GM19239 (cell line): ENCODE measurements at places on chromosomes 2 and 18.

- no peak for DNase-seq
Observed at GRCh38 chr2:99864561-99865553, 277.5 kb downstream of the AFF3 start.

DNA sequence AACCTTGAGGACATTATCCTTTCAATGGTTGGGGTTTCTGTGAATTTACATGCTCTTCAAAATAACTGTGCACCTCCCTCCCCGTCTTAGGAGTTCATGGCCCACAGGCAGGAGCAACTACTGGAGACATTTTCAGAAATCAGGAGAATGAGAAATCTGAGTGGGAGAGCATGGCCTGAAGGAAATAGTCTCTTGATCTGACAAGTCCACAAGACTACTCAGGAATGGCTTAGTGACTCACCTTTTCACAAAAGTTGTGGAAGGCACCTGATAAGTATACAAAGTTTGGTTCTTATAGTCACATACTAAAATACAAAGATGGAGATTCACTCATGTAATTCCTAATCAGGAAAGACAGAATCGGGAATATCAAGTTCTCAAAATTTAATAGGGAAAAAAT is 83.6 kb upstream of the NCKAP5 start:
- DNase-seq, result no peak

GRCh38 chr18:10536280-10536679 is 10.5 kb downstream of the NAPG start:
- no peak for DNase-seq

GRCh38 chr2:210527286-210527685 is 29.1 kb upstream of the CPS1 start:
- DNase-seq, result no peak

DNA sequence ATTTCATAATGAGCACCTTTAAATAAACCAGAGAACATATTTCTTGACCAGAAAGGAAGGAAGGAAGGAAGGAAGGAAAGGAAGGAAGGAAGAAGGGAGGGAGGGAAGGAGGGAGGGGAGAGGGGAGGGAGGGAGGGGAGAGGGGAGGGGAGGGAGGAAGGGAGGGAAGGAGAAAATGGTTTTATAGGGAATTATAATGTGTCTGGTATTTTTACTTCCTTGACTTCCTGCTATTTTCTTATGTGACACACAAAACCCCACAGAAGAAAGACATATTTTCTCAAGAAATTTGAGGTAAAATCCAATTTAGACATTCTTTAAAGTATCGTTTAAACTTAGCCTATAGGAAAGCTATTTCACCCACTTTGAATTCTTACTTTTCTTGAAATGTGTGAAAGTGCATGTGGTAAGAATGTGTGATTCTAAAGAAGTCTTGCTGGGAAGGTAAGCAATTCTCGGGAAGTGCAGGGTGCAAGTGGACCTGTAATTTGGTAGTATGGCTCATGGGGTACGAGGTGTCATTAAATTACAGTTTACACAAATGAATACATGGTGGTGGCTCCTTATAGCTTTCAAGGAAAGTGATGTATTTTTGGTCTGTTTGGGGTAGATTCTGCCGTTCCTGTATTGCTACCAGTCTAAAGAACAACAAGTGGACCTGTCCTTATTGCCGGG is 18.0 kb downstream of the RNF125 start:
- DNase-seq, result no peak

DNA sequence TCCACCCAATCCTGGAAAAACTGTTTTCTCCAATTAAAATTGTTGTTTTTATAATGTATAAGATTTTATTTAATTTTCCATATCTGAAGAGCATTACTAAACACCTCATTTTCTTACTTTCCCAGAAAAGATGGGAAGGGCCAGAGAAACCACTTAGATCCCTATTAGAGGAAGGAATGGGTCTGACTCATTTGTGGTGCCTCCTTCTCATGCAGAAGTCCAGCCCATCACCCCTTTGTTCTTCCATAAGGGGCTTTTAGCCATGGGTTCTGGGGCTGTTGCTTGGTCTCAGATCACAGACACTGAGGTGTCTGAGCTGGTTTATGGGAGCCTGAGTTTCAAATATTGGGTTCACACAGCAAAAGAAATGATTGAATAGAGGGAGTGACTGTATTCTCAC is 152.2 kb downstream of the ESCO1 start:
- no peak for DNase-seq

GRCh38 chr2:3033315-3033714 is 344.3 kb downstream of the EIPR1 start:
- DNase-seq, result no peak

- DNase-seq, result no peak
Observed at GRCh38 chr2:173184031-173185004, 108.7 kb downstream of the MAP3K20 start.

GRCh38 chr2:10183146-10183675 is 60.7 kb downstream of the RRM2 start:
- no peak for DNase-seq

- no peak for DNase-seq
Observed at GRCh38 chr2:20877960-20878359, 55.1 kb upstream of the LDAH start.

DNA sequence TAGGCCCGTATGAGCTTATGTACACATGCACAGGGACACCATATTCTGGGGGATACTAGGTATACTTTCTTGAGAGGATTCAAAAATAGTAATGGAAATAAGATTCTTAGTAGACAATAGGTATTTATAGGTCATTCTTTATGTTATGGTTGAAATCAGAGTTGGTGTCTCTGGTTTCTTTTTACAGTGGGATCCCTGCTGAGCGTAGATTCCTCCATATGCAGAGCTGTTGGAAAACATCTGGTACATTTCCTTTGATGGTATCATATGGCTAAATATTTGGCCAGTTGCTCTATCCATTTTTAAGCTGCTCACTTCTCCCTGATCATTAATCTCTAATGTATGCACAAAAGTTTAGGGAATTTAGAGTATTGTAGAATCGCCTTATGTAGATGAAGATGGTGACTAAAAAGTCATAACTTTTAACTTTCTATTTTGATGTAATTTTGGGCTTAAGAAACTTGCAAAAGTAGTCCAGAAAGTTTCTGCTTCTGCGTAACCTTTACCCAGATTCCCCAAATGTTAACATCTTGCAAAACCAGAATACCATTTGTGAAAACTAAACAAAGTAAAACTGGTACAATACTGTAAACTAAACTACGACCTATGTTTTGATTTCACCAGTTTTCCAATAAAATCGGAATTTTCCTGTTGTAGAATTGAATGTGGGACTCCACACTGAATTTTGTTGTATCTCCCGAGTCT is 5.4 kb downstream of the ARHGAP28 start:
- DNase-seq, result no peak

DNA sequence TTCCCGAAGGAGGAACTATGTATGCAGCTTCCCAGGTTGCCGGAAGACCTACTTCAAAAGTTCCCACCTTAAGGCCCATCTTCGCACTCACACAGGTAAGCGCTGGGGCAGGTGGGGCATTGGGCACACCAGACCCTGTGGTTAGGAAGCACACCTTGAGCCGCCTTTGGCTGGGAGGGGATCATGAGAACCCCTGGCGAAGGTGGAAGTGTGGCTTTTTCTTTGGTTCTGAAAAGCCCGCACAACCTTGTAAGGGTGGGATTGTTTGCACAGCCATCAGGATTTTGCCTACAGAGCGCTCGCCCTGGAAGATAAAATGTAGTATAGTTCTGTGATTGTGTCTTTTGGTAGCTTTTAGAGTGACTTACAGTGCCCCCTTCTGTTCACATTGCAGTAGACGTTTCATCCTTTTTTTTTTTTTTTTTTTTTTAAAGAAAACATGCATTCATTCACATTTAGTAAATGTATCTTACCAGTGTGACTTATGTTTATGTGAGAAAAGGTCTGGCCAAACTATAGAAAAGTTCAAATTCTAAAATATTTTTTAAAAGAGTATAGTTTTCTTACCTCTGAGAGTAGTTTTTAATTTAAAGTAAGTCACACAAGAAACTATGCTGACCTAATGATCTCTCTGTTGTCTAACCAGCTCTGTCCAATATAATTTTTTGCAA is 5.3 kb downstream of the KLF11 start:
- DNase-seq, result no peak

- no peak for DNase-seq
Observed at GRCh38 chr2:237244976-237245646, 159.4 kb downstream of the COPS8 start.

DNA sequence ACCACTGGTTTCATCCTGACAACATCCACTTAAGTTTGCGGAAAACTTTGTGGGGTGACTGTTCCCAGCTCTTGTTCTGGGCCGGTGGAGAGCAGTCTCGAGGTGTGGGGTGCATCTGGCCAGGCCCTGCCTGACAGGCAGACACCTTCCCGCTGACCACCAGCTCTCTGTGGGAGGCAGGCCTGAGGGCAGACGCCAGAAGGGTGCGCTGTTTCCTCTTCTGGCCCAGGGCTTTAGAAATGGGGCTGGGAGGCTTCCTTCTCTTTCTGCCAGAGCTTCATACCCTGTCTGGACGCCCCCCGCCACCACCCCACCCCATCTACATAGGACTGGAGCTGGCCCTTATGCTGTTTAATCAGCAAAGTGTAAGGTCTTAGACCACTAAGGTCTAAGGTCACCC is 263.8 kb downstream of the LOXHD1 start:
- DNase-seq, result no peak
